ENCODE measurements at places on chromosomes 3 and 15.

DNA sequence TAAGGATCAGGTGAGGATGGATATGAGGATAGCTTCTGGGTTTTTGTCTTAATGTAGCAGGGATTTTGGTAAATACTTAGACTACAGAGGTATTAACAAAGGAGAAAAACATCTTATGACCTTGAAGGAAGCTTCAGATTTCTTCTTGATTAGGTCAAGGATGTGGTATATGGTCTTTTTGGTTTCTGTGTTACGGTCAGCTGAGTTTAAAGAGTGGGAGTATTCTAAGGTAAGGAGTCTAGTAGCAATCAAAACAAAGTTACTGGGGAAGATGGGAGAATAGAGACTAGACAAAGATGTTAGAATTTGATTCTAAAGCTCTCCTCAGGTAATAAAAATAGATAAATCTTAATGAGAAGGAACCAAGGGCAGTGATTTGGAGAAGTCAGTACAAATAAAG is 6.2 kb downstream of the HMG20A start:
- ATAC-seq: no peak

DNA sequence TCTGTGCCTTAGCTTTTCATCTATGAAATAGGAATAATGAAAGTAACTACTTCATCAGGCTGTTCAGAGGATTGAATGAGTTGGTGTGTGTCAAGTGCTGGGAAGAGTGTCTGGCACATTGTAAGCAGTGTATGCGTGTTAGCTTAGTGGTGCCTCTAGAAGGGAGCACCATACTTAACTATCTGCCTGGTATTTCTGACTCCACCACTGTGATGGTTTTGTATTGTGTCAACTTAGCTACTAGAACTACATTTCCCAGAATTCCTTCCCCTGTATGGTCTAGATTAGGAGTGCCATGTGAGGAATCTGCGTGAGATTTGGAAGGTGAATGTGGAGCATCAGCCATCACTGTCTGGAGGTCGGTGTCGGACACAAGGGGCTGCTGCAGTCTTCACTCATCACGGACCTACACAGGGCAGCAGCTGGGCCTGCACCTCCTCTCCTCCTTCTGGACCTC is 115.4 kb upstream of the GALNT15 start:
- ATAC-seq: no peak

DNA sequence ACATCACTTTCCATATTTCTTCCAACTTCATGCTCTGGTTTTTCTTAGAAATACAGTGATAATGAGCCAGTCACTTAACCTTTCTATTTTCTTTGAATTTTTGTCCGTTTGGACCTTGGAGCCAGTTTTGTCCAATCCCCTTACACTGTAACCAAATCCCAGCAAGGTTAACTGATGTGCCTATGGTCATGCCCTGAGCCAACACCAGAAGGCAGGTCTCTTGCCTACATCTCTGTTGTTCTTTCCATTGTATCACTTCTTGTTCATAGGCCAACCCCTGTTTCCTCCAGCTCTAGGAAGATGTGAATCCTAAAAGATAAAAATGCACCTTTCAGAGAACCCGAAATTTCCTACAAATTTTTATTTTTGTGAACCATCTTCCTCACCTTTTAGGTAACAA is 122.7 kb downstream of the CMSS1 start:
- ATAC-seq: no peak

DNA sequence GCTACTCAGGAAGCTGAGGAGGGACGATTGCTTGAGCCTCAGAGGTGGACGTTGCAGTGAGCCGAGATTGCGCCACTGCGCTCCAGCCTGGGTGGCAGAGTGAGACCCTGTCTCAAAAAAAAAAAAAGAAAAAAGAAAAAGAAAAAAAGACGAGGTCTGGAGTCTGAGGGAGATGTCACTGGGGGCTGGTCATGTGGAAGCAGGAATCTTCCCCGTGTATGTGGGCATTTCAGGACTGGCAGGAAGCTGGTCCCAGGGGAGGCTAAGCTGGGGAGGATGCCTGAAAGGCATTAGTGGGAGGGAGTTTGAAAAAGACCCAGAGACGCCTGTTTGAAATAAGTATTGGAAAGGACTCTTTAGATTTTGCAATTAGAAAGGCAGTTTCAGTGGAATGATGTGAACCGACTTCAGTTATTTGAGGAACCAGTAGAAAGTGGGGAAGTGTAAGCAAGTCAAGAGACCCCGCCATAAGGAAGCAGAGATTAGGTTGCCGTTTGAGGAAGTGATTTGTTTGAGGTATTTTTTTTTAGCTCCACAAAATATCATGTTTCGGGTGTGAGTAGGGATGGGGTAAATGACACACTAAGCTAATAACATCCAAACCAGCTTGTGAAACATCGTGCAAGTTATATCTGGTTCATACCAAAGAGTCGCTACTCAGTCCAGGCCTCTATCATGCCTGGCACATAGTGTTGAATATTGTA is 55.5 kb downstream of the ST6GAL1 start:
- ATAC-seq: no peak

GRCh38 chr3:34150992-34151391 is 352.6 kb downstream of the PDCD6IP start:
- peak; percentile 60 for ATAC-seq

All from motor neuron (in vitro differentiated cells).